ENCODE measurements at places on chromosomes 5 and 9.

- no peak for DNase-seq
These were observed 174.6 kb downstream of the RFK start for GRCh38 chr9:76219560-76220151.

- DNase-seq: peak; percentile 75
These were observed 75.5 kb downstream of the PHAX start for GRCh38 chr5:126676195-126676624.

DNA sequence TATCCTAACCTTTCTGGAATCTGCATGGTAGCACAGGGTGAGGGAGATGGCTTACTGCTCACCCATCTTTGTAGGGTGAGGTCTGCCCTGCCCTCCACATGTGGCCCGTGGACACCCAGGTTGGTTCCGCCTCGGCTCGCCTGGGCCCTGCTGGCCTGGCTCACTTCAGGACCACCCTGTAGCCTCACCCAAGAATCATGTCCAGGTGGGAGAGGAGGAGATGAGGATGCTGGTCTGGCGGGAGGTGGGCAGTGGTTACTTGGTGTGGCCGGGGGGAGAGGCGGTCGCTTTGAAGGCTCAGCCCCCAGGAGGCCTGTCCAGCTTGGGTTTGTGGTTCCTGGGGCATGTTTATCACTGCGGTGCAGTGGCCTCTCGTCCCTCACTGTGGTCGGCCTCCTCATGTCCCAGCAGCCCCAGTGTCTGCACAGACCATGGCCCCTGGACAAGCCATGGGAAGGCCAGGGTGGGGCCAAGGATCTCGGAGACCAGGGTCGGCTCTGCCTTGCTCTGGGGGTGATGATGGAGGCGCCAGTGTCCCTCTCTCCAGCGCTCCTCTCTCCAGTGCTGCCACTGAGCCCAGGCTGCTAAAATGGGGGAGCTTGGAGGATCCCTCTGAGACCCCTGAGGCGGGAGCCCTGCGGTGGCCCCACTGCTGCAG, 4.6 kb downstream of the OBP2B start:
- no peak for DNase-seq

GRCh38 chr5:154196281-154196680, 5.7 kb downstream of the GALNT10 start:
- DNase-seq: no peak

DNA sequence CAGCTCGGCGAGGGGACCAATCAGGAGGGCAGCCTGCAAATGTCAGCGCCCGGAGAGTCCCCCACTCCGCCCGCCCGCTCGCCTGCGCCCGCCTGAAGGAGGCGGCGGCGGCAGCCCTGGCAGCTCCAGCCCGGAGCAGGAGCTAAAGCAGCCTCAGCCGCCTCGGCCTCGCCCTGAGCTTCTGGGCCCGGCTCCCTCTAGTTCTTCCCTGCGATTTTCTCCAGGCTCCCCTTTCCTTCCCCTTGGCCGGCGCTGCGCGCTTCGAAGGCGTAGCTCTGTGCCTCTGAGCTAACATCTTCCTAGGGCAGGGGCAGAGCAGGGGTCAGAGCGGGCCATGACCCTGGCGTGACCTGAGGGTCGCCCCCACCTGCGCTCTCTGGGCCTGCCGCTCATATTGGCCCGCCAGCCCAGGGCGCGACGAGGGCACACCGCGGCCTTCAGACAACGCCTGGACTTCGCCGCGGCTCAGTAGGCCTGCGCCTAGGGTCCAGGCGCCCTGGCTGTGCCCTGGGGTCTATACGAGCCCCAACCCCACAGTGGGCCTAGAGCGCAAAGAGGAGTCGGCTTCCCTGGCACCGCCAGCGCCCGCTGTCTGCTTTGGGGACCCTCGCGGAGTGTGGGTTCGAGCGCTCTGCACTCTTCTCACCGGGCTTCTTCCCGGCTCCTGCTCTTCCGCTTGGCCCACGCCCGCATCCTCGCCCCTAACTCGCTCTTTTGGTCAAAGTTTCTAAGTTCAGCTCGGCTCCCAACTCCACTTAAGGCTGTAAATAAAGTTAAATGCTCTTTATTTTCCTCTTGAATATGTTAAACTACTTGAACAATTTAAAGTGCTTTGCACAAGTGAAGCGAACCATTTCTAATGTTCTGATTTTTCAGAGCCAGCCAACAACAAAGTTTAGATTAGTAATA, 504 bp upstream of the OTP start:
- DNase-seq: no peak

DNA sequence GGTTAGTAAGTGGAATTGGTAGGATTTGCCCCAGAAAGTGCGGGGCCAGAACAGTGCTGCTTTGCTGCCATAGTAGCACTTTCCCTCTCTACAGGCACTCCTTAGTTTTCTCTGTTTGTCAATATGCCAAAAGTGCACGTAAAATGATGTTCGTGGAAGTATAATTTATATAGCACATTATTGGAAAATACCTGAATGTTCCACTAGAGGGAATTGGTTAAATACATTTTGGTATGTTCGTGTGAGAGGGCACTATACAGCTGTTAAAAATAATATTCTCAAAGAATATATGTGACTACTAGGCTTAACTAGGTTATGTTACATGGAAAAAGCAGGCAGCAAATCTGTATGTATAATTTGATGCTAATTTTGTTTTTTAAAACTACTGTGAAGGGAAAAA, 184.0 kb upstream of the GDNF start:
- DNase-seq: no peak

DNA sequence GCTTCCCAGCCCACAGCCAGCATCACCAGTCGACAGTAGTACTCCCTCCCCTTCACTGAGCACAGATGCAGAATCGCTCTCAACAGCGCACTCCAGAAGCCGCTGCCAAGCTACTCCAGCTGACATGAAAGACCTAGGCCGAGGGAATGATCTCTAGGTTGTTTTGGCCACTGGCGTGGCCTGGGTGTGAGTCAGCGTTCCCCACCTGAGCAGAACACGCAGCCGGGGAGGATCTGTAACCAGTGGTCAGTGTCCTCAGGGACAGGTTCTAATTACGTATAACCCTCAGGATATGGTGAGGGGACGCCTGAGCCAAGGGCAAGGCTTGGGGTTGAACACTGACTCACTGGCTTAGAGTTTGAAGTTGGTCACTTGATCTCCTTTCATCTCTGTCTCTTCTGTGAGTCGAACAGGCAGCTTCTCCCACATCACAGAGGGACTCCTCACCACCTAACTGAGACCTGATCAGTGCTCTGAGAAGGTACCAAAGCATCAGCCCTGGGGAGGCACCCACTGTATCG, 76.9 kb upstream of the IL17B start:
- no peak for DNase-seq

- DNase-seq: no peak
These were observed 21.8 kb downstream of the MEF2C start for GRCh38 chr5:88861231-88861630.

DNA sequence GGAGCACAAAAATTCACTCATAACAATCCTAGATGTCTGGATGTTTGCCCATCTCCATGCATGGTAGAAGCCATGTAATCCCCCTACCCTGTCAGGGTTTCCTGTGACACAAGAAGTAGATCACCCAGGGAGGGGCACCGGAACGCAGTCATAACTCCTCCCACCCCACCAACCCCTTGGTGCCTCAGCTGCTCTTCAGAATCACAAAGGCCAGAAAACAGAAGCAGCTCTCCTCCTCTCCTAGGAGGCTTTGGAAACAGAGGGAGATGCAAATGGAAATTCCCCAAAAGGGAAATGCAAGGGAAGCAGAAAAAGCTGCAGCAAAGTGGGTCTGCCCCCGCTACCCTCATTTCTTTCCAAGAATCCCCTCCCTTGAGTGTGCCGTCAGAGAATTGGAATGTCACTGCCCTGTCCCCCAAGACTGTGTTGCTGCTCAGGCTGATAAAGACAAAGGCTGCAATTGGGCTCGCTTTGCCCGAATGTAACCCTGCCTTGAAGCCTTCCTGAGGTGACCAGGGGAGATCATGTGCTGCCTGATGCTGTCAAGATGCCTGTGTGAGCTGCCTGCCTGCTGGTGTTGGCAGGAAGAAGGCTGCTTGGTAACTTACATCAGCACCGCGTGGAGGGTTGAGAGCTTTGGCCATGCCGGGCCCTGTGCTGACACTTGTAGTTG, 65.5 kb upstream of the ABCA1 start:
- DNase-seq: peak; percentile 19

DNA sequence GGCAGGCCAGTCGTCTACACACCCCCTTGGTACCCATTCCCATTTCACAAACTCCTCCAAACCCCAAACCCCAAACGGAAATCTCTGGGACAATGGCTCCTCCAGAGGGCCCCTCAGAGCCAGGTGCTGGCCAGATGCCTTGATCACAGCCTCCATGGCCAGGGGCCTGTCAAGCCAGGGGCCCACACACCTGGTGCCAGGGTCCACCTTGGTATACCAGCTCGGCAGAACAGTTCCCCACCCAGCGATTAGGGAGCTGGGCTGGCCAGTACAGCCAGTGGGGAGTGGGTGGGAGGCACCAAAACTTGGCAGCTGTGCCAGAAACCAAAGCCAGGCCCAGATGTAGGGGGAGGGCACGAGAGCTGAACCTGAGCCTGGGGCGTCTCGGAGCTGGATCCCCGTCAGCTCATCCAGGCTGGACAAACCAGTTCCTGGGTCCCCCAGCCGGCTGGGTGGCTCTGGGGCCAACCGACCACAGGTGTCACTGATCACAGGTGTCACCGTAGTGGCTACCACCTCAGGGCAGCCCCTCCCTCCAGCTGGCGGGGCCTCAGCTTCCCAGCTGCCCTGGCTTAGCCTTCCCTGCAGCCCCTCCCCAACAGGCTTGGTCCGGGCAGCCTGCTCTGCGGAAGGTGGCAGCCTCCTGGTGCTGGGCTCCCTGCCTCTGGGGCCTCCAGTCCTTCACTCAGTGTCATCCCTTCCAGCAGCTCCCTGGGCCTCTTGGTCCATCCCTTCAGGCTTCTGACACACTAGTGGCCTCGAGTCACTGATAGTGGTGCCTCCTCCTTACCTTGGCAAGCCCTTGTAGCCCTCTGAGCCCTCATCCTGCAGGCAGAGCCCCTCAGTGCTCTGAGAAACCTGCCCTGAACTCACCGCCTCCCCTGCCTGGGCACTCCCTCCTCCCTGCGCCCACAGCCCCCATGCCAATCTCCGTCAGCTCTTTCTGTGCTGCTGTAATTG, 6.6 kb upstream of the RMND5B start:
- DNase-seq: no peak

GRCh38 chr9:5326187-5326586, 13.5 kb downstream of the RLN1 start:
- no peak for DNase-seq

DNA sequence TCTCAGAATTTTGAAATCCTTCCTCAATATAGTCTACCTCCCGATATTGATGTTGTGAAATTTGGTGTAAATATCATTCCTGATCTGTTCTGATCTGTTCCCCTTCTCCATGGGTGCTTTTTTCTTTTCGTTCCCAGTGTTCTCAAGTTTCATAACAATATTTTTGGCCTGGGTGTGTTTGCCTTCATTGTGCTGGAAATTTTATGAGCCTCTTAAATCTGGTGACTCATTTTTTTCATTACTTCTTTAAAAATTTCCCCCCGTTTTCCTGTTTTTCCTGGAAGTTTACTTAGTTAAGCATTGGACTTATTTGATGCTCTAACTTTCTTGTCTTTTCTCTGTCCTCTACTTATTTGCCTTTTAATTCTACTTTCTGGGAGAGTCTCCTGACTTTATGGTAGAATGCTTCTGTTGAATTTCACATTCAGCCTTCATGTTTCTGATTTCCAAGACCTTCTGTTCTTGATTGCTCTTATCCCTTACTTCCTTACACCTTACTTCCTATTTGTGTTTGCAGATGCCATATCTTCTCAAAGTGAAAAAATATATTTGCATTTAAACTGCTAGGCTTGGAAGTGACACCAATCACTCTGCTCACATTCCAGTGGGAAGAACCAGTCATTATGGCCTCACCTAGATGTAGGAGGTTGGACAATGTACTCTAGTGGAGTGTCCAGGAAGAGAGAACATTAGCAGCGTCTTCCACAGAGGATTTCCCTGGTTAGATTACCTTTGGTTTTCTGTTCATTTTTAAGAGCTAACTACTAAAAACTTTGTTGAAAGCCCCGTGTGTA, 441.9 kb downstream of the ARHGEF28 start:
- DNase-seq: no peak

DNA sequence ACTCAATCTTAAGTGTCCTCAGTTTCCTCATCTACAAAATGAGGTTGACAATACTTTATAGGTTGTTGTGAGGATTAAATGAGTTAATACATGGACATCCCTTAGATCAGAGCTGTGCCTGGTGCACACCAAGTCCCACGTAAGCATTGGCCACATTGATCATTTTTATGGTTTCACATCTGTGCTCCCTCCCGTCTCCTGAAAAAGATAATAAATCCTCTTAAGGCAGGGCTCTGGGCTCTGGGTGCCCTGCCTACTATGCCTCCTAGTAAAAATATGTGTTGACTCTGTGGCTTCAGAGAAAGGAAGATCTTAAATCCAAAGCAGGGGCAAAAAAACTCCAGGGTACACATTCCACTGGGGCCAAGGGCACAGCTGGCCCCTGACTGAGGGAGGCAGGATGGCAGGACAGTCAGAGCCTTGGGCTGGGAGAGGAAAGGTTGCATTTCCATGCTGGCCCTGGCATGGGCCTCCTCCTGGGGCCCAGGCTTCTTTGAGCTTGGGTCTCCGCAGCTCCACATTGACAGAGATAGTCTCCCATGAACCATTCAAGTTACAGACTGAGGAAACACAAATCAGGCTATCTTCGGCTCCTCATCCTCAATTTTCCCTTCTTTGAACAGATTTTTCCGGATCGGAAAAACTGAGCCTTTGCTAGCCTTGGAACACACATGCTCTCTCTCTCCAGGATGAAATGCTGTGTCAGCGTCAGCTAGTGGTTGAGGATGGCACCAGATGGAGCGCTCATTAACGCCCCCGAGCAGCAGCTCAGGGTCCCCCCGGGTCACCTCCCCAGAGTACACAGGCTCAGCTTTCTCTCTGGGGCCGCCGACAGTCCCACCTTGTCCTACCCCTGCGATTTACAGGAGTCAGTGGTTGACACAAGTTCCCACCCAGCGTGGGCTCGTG, 22.4 kb upstream of the KIF12 start:
- no peak for DNase-seq

DNA sequence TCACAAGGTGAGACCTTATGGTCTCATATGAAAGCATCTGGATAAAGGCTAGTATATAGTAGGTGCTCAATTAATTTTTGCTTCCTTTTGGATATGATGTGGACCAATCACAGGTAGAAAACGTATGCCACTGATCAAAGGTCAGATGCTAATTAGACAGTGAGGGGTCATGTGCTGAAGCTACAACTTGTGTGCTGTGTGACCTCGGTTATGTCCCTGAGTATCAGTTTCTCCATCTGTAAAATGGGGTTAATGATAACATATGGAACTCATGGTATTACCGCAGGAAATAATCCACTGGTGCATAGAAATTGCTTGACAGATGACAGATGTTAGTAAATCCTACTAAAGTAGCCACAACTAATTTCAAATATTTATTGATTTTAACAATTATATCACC, 62.0 kb downstream of the PTPN3 start:
- DNase-seq: no peak

DNA sequence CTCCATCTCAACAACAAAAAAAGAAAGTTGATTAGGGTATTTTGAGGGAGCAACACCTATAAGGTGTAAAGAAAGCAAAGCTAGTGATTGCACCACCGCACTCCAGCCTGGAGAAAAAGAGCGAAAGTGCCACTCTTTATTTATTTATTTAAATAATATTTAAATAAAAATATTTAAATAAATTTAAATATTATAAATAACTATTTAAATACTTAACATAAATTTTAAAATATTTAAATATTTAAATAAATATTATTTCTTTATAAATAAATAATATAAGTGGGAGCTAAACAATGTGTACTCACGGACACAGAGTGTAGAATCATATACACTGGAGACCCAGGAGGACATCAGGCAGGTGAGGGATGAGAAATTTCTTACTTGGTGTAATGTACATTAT, 64.4 kb upstream of the TRIO start:
- DNase-seq: no peak

- DNase-seq: no peak
These were observed 56.8 kb downstream of the PTPDC1 start for GRCh38 chr9:94140791-94141790.

- DNase-seq: no peak
These were observed 29.8 kb downstream of the NR4A3 start for GRCh38 chr9:99851500-99851822.
